ENCODE measurements at places on chromosomes 3 and 15.
A peak's percentile ranks its signal among the peaks of the same experiment; 100 is the strongest.

- DNase-seq = no peak
These were observed 1120.0 kb downstream of the IGSF11 start for GRCh38 chr3:117914540-117915100.

- DNase-seq = no peak
These were observed 68.9 kb downstream of the ARMC8 start for GRCh38 chr3:138256022-138256421.

DNA sequence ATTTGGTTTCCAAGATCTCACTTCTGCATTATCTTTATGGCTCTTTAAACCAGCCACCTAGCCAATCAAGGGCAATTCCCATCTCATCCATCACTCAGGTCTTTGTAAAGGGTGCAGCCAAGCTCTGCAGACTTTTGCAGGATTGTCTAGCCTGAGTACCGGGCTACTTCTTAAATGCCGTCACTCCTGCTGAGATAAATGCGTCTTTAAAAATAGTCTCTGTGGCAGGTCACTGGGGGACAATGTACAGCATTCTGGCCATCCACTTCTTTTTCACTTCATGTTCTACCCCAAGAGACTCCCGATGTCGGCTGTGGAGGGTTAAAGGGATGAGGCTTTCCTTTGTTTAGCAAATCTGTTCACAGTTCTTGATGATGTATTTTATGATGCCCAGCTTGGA is 194.7 kb downstream of the SV2B start:
- no peak for DNase-seq

DNA sequence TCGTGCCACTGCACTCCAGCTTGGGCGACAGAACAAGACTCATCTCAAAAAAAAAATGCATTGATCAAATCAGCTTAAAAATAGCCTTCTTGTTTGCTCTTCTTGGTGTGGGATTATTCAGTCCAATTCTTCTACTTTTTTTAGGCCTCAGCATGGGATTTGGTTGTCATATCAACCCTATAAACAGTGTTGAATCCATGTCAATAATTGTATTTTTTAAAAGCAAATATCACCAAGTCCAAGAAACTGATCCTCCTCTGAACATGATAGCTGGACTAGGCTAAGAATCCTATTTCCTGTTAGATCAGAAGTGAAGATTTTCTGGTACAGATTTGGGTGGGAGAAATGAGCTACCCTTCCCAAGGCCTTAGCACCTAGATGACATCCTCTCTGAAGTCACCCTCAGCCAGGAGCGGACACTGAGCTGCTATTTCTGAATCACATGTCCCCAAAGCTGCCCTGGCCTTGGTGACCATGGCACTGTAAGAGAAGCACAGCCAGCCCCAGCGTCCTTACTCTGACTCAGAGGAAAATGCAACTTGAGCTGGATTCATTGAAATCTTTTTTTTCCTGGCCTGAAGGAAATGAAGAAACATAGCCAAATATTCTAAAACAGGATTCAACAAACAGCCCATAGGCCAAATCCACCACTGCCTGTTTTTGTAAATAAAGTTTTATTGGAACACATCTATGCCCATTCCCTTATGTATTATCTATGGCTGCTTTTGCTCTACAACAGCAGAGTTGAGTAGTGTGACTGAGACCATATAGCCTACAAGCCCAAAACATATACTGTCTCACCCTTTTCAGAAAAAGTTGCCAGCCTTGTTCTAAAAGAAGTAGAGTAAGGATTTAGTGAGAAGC is 215.9 kb upstream of the CTDSPL start:
- no peak for DNase-seq

- no peak for DNase-seq
These were observed 78.0 kb downstream of the CPN2 start for GRCh38 chr3:194272861-194273742.

DNA sequence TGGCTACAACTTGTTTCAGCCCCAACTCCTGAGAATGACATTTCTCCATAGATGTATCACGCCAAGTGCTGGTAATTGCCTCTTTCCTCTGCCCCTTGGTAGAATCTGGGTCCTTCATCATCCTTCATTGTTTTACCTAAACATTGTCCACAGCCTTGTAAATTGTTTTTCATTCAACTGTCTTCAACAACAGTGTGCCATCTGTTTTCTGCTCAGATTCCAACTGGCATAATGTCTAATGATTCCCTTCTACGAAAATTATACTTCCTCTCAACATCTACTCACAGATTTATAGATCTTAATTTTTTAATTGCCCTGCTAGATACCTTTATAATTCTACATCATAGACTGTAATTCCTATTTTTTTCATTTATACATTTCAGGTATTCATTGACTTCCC is 226.9 kb downstream of the TPRG1 start:
- DNase-seq = no peak

DNA sequence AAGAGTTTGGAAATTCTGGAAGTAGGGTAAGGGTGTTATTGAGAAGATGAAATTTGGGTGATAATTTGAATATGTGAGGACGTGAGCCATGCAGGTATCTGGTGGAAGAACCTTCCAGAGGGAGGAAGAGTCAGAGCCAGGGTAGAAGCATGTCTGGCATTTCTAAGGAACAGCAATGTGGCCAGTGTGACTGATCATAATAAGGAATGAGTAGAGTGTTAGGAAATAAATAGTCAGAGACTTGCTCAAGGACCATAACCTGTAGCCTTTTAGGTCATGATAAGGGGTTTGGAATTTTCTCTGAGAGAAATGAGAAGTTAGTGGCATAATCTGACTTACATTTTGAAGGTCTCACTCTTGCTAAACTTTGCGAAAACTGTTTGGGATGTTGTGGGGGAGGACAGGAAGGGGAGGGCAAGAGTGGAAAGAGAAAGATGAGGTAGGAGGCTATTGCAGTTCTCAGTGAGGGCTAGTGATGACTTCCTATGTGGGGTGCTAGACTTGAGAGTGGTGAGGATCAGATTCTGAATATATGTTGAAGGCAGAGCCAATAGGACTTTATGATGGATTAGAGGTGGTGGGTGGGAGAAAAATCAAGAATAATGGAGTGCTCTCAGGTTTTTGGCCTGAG is 568.3 kb downstream of the AGBL1 start:
- no peak for DNase-seq

GRCh38 chr3:49498648-49499047 is 28.6 kb downstream of the DAG1 start:
- DNase-seq = no peak

DNA sequence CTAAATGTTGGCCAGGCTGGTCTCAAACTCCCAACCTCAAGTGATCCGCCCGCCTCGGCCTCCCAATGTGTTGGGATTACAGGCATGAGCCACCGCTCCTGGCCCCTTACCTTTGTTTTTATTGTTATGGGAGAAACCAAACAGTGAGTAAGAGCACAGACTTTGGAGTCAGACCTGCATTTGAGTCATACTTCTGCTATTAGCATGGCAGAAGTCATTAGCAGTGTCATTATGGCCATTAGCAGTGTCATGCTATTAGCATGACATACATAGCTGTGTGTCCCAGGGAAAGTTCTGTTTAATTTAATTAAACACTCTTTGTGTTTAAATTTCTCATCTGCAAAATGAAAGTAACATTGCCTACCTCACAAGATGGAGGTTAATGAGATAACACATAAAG is 54.8 kb downstream of the SQOR start:
- DNase-seq = no peak

DNA sequence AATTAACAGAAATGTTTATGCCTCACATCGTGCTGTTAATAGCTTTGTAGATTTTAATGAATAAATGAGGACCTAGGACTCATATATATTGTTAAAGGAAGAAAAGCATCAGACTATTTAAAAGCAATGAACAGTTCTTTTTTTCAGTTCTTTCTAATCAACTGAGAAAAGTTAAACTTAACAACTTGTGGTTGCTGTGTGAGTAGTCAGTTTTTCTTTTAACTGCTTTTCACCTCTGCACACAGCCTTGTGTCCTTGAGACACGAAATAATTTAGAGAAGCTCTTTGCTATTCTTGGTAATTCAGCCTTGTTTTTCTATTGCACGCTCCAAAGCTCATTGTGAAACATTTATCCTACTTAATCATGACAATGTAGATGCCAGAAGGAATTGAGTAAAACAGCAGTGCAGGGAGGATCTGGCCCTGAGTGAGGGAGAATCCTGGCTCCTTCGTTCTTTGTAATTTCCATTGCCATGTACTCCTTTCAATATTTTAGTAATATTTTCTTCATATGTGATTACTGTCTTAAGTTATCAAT is 499.0 kb downstream of the PYDC2 start:
- DNase-seq = no peak

- DNase-seq = no peak
These were observed 24.3 kb downstream of the VPS8 start for GRCh38 chr3:184836090-184836822.

DNA sequence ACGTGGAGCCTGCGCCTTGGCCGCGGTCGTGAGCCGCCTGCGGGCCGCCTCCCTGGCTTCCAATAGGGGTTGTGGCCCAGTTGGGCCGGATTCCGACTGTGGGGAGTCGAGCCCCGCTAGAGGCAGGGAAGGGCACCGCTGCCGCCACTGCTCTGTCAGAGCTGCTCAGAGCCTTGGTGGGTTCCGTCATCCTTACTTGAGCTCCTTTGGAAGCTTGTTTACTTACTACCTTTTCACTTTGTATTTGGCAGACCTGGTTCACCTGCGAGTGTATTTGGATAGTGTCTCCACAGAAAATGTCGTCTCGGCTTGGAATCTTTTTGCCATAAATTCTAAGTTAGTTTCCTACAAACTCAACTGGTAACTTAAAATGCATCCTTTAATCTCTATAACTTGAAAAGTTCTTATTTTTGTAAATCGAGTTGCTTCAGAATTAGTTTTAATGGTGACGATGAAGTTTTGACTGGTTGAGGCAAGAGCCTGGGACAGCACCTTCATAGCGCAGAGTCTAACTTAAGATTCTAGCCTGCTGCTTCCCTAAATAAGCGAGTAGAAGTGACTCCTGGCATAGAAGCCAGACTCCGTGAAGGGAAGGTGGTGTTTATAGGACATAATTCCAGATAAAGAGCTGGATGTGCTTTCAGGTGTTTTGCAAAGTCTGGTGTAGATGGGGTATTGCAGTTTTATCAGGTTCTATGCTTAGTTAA is 800 bp downstream of the DAG1 start:
- DNase-seq = no peak

- DNase-seq = no peak
These were observed 179.9 kb downstream of the CNTN6 start for GRCh38 chr3:1272546-1273265.

DNA sequence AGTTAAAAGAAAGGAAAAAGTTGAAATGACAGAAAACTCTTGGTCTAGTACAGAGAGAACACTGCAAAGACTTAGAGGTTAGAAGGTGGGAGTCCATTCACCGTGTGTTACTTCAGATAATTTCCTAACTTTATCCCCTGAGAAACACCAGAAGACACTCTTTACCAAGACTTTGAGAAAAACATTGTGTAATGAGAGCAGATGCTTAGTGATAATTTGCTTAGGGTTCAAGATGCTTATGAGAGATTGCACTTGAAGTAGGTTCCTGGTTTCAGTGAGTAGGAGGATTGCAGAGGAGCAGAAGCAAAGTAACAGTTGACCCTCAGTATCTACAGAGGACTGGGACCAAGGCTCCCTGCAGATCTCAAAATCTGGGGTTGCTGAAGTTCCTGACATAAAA is 594.1 kb downstream of the NR2F2 start:
- DNase-seq = no peak

GRCh38 chr3:54240309-54240708 is 118.0 kb downstream of the CACNA2D3 start:
- DNase-seq = no peak

DNA sequence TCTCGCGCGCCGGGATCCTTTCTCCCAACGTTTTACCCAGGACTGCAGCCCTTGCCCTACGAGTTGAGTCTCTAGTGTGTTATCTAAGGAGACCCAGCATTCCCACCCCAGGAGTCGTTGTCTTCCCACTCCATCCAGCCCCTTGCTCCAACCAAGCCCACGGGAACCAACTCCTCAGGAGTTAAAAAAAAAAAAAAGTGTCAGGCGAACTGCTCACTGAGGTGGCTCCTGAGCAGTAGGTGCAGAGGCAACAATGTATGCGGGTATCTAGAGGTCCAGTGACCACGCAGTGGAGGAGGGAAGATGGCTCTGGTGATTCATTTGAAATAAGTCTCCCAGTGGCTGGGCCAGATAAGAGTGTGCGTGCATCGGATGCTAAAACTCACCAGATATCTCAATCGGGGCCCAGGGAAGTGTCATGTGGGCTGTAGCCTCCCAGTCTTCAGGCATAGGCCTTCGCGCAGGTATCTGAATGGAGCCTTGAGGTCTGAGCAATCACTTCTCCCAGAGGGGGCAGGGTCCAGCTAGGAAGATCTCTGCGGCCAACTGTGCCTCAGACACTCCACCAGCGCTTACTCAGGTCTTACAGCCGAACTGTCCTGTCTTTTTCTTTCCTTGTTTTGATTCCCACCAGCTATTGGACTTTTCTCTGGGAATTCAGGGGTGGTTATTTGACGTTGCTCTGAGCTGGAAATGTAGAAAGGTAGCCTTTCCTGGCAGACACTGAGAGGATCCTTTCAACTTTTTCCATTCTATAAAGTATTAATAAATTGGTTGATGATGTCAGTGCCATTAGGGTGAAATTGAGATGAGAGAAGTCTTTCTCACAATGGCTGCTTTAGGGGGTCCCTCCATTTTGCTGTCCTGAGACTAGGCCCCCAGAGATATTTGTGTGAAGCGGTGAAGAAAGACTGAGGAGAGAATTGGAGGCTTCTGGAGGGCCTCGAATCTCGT is 21.0 kb downstream of the ZIC4 start:
- no peak for DNase-seq

GRCh38 chr3:8106921-8107320 is 394.7 kb upstream of the LMCD1 start:
- DNase-seq = no peak

- DNase-seq = no peak
These were observed 26.6 kb downstream of the SRPRB start for GRCh38 chr3:133831966-133832801.

GRCh38 chr15:99104788-99105513 is at the start of gene SYNM:
SYNM (plus strand) TSS chr15:99105080; CDS start chr15:99105200, 120 bp downstream.
- peak; percentile 6 for DNase-seq

DNA sequence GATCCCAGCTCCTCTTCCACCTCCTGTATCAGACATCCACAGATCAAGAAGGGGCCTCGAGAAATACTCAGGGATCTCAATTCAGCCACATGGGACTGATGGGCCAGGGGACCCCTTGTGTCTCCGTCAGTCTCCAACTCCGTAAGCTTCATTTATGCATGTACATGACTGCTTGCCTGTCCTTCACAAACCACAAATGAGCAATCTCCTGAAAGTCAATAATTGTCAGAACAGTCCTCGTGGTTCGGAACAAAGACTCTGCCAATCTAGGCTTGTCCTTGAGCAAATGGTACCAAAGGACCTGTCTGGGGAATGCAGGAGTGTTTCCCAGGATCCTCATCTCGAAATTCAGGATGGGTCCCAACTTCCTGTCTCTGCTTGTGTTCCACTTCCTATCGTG is 20.8 kb downstream of the SLC12A8 start:
- DNase-seq = no peak
